Right lung (tissue), 10 donors: ENCODE measurements at places on chromosomes 2 and 18. TPM values are rescaled to one million over a fixed set of nuclear protein-coding genes. Genes with fewer than 3 reads are reported as not detected.
A peak's percentile ranks its signal among the peaks of the same experiment; 100 is the strongest.

DNA sequence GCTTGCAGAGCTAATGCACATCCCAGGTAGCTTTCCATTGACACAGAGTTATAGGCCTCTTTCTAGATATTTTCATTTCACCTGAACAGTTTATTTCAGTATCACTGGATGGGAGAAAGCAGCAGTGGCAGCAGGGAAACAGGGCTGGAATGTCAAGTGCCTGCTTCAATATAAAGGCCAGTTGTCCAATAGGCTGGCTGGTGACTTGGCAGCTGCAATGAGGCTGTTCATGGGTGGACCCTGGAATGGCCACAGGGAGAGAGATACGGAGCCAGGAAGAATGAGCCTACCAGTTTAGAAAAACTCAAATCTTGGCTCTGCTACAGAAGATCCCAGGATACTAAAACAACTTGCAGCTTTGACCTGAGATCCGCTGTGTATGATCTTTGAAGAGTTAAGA lies 185.0 kb downstream of the BCL11A start:
- DNase-seq, result no peak

- DNase-seq, result no peak
Measured at GRCh38 chr2:86617738-86618137, 5.9 kb downstream of the RNF103 start.

DNA sequence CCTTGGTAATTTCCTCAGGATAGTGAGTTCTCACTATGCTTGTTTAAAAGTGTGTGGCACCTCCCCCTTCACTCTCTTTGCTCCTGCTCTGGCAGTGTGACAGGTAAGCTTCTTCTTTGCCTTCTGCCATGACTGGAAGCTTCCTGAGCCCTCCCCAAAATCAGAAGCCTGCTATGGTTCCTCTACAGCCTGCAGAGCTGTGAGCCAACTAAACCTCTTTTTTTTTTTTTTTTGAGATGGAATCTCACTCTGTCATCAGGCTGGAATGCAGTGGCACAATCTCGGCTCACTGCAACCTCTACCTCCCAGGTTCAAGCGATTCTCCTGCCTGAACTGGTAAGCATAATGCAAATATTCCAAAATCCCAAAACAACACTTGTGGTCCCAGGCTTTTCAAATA lies 80.0 kb downstream of the SOWAHC start:
- DNase-seq, result no peak

- DNase-seq, result no peak
Measured at GRCh38 chr2:235670974-235671787, 177.3 kb downstream of the AGAP1 start.

GRCh38 chr18:402129-402528 lies 98.4 kb downstream of the COLEC12 start:
- DNase-seq, result no peak

DNA sequence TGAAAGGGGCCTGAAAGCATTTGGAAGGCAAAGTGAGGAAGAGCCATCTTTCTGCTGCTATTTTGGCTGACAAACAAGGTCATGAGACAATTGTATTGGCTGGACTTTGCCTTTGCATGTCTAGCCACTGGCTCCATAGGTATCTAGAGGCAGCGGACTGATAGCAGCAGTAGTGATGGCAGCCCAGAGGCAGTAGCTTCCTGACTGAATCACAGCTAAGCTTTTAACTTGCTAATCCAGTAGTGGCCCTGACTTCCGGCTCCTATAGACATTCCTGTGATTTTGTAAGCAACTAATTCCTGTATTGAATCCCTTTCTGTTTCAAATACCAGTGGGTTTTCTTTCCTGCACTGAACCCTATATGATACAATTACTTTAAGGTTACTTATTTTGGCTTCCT lies 69.8 kb upstream of the PDE1A start:
- no peak for DNase-seq

Gene MFSD2B
- 3.1 TPM for polyA plus RNA-seq

GRCh38 chr2:208015475-208015874 lies 9.9 kb downstream of the PLEKHM3 start:
- DNase-seq, result no peak

DNA sequence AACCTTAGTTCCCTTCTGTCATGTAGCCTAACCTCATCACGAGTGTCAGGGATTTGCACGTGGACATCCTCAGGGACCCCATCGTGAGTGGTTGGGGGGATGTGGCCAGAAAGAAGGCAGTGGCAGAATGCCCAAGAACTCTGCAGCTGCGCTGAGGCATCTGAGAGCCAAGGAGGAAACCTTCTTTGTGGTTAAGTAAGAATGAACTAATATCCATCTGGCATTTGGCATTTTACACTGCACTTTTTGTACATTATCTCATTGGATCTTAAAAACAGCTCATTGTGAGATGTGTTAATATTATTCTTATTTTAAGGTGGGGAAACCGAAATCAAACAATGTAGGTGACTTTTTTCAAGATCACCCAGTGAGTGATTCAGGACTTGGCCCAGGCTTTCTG lies 32.6 kb upstream of the APCDD1 start:
- no peak for DNase-seq

GRCh38 chr2:37782721-37783371 lies 111.4 kb upstream of the CDC42EP3 start:
- DNase-seq, result no peak

DNA sequence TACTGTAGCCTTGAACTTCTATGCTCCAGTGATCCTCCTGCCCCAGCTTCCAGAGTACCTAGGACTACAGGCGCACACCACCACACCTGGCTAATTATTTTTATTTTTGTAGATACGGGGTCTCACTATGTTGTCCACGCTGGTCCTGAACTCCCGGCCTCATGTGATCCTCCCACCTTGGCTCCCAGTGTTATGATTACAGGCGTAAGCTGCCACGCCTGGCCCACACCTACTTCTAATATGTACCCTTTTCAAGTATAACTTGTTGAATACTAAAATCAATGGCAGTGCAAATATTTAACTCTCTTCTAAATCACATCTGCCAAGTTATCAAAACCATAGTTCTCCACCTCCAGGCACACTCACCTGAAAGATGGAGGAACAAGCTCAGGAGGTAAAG lies 58.7 kb downstream of the ITSN2 start:
- no peak for DNase-seq

GRCh38 chr2:174617120-174617519 lies 19.5 kb upstream of the WIPF1 start:
- DNase-seq, result no peak

- no peak for DNase-seq
Measured at GRCh38 chr2:209472871-209473270, 49.0 kb downstream of the MAP2 start.

Gene C2orf66
- 0.21 TPM for polyA plus RNA-seq

DNA sequence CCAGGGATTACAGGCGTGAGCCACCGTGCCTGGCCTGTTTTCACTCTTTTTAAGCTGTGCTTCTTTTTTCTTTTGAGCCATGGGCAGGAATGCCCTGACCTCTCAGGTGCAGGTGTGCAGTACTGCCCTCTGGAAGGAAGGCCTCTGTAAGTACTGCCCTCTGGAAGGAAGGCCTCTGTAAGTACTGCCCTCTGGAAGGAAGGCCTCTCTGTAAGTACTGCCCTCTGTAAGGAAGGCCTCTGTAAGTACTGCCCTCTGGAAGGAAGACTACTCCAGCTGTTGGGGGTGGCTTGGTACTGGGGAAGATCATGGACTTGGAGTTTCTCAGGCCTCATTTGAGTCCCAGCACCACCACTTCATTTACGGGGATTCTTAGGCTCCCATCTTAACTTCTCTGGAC lies 248.5 kb upstream of the ID2 start:
- no peak for DNase-seq

DNA sequence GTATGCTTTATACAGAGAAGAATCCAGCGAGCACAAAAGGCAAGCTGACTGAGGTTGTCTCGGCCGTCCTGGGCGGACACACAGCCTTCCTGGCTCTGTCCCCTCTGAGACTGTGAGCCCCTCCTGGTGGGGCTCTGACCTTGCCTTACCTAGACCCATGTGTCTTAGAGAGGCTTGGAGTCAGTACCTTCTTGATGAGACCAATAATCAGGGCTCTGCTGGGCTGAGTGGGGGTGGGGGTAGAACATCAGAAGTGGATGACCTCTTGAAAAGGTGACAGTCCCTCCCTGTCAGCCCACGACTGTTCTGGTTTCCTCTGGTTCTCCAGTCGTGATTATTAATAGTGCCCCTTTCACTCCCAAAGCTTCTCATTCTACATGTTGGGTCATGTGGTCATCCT lies 31.2 kb downstream of the TWIST2 start:
- no peak for DNase-seq

DNA sequence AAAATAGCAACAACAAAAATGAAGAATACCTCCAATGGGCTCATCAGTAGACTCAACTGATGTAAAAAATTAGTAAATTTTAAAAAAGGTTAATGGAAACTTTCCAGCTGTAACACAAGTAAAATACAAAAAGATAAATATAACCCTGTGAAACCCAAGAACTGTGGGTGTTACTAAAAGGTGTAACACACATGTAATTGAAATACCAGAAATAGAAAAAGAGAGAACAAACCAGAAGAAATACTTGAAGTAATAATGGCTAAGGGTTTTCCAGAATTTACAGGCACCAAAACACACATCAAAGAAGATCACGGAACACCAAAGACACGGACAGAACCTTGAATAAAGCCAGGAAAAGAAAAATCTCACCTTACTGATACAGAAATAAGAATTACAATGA lies 590.6 kb upstream of the RAB6C start:
- no peak for DNase-seq

Gene ZNF385B
- 4.2 TPM for polyA plus RNA-seq

Gene RRM2
- 38.0 TPM for polyA plus RNA-seq

DNA sequence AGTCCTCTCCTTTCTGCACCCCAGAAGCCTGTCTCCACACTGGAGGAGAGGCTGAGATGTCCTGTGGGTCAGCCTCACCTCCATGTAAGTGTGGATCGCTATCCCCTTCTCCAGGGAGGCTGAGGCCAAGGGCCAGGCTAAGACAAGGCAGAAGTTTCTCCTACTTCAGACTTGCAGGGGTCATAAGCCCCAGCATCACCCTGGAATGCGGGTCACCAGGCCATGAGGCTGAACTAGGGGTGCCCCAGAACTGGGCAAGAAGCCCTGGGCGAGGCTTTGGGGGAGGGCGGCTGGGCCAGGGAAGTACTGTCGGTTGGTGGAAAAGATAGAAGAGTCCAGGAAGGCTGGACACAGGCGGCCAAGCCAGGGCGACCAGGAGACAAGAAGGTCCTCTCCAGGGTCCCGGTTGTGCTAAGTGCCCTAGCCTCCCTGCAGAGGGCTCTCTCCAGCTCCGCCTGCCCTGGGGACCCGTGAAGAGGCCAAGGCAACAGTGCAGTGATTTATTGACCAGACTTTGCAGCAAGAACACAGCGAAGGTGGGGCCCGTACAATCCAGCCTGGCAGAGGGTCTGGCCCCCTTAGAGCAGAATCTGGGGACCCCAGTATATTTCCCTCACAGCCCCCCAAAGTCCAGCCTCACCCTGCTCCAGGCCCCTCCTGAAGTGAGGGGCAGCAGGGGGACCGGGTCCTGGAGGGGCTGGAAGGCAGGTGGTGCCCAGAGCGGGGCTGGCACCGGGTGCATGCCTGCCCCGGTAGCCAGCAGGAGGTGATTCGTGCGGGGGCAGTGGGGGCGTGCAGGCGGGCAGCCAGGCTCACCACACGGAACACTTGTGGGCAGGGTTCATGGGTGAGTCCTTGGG lies 8.1 kb downstream of the ECEL1 start:
- DNase-seq, result no peak

GRCh38 chr18:33146014-33146413 lies 294.5 kb downstream of the CCDC178 start:
- no peak for DNase-seq

- DNase-seq, result peak; percentile 76
Measured at GRCh38 chr2:217902379-217903141, 100.2 kb downstream of the TNS1 start.

DNA sequence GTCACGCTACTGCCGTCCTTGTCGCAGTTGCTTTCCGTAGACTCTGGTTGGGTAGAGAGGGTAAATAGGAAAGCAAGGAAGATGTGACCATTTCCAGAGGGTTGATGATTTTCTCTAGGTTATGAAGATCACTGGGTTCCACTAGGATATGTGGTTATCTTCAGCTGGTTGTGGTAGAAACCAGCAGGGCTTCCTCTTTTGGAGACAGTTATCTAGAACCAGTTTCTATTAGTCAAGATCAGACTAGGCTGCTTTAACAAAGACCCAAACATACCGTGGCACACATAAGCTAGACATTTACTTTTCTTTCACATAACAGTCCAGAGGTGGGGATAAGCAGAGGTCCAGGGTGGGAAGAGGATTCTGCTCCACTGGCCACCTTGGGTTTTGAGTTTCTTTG lies 59.6 kb downstream of the FASTKD2 start:
- no peak for DNase-seq

GRCh38 chr2:170712653-170713542 lies 2.2 kb upstream of the SP5 start:
- DNase-seq, result no peak
